ENCODE measurements at places on chromosomes 6 and 20.

DNA sequence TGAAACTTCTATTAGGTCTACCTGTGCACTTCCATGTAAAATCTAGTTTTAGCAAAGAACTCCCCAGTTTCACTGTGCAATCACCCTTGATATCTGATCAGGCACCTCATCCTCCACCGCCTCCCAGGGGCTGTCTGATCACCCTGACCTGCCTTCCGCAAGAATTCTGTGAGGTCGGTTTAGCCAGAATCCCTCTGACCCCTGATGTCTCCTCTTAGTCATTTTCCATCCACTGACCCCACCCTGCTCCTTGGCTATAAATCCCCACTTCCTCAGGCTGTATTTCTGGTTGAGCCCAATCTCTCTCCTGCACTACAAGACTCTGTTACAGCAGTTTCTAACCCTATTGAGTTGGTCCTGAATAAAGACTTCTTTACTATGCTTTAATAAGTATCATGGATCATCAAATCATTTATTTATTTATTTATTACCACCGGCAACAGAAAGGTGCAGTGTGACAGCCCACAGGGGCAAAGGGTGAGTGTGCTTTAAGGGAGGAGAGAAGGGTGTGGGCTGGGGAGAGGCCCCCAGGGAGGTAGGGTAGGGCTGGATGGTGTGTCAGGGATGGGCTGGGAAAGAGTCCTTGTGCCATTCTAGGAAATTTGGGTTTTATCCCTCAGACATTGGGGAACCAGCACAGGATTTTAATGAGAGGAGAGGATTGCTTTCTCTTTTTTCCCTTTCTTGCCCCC lies 11.2 kb upstream of the SERPINB6 start:
- DNase-seq: no peak

DNA sequence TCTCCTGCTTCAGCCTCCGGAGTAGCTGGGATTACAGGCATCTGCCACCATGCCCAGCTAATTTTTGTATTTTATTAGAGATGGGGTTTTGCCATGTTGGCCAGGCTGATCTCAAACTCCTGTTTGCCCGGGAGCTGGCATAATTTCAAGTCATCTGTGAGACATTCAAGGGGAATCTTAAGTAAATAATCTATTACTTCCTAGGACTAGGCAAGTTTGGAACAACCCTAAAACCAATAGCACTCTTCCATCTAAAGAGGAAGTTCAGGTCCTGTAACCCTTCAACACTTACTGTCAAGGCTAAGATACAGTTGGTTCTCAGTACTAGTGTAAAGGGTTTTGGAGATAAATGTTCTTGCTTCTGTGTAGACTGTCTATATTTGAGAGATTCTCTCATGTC lies 267.8 kb upstream of the IRAK1BP1 start:
- no peak for DNase-seq

- peak; percentile 69 for DNase-seq
Observed at GRCh38 chr6:31822036-31822821, 5.3 kb upstream of the HSPA1B start.

GRCh38 chr6:108497883-108498282 lies 62.8 kb upstream of the FOXO3 start:
- peak; percentile 5 for DNase-seq

DNA sequence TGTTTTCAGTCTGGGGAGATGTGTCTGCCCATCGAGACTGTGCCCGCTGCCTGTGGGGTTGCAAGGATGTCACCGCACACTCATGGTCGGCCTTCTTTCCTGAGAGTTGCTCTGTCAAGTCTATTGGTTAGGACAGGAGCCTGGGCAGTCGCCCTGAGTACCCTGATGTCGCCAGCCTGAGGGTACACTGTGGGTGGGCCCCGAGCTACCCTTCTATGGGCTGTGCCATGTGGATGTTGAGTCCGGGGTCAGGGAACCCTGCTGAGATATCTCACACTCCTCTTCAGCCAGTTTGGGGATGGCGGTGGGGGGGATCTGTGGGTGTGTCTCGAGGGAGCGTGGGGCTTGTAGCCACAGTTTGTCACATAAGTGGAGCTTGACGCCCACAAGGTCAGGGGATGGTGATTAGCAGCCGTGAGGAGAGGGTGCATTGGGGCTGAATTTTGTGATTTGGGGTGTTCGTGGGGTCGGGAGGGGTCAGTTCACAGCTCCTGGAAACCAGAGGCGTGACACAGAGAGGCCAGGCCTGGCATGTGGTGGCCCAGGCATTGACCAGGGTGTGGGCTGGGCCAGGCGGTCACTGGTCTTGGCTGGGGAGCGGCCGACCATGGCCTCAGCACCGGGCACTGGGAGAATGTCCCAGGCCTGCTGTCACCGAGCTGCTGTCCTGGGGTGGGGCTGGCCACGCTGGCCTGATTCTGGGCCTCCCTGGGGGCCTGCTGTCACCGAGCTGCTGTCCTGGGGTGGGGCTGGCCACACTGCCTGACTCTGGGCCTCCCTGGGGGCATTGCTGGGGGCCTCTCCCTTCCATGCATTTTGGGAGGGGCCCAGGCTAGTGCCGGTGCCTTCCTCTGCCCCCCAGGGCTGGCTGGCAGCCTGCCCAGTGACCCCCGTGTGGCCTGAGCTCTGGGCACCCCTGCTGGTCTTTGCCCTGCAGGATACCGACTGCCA lies 1.6 kb upstream of the NPBWR2 start:
- DNase-seq: no peak

DNA sequence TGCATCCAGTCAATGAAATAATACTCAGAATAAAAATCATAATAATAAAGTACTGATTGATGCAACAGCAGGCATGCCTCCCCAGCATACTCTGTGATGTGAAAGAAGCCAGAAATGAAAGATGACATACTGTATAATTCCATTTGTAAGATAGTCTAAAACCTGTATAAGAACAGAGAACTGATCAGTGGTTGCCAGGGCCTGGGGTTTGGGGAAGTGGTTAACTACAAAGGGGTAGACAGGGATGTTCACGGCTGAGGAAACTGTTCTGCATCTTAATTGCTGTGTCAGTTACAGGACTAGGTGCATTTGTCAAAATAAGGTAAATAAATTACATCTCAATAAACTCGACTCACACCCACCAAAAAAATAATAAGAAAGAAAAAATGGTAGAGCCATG lies 81.3 kb upstream of the BMP2 start:
- DNase-seq: no peak

DNA sequence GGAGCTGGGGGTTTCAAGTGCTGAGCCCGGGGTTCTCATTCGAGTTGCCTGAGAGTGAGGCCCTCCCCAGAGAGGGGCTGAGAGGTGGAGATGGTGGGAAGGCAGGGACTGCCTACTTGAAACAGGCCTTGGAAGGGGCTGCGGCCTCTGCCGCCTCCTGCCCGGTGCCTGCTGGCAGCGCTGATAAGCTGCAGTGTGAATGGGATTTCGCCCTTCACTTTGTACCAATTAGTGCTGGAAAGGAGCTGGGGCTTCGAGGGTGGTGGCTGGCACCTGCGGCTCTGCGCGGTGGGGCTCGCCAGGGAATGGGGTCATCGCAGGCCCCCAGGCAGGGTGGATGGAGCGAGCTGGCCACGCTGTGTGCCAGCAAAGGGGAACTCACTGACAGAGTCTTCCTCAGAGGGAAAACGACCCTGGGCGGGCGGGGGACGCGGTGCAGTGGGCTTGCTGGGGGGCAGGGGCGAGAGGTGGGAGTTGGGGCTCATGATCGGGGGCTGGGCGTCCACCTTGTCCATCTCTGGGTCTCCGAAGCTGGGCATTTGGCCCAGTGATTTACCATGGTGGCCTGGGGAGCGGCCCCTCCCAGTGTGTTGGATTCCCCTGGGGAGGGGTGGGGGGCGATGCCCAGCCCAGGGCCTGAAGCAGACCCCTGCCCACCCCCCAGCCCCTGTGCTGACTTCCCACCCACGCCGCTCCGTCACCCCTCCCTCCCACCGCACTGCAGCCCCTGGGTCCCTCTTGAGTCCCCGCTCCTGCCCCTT lies 22.9 kb downstream of the COL20A1 start:
- DNase-seq: no peak

GRCh38 chr6:163392533-163392932 lies 22.0 kb upstream of the QKI start:
- DNase-seq: no peak

DNA sequence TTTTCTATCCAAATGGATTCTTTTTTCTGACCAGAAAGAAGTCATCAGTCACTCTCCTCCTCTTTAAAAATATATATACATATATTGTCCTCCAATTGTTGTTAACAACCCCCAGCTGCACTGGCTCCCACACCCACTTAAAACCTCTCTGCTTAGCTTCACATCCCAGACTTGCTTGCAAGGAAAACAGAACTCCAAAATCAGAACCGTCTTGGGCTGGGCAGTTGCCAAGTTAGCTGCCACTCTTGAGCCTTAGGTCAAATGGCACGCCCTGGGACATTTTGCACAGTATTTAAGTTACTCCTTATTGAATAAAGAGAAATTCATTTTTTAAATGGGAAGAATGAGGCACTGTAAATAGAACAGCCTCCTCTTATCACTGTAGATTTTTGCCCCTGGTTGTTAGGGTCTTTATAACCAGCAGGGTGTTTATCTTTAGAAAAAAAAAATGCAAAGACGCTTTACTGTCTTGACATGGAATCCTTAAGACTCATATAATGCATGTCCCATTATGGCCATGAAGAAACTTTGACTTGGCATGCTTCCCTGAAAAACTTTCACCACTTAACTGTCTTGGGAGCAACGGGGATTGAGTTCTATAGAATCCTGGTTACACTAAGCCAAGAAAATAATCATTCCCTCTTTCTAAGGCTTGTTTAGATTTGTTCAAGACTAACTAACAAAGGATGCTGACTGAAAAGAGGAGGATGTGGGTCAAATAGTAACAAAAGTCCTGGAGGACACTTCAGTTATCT lies 204.5 kb downstream of the ISM1 start:
- DNase-seq: no peak

DNA sequence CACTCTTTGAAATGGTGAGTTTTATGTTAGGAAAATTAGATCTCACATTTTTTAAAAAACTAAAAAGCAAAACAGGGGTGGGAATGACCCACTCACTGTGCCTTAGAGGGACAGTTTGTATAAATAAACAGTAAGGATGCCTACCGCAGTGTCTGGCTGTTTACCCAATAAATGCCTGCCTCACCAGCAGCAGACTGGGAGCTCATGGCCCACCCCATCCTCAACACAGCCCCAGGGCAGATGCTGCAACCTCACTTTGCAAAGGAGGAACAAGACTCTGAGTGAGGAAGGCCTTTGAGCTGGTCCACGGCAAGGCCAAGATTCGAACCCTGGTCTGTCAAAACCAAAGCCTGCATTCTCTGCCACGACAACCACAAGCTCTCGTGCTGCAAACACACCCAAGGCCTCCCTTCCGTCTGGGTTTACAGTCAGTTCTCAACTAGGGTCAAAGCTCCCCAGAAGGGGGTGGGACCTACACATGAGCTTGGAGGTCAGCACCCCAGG lies 77.8 kb downstream of the BMP7 start:
- no peak for DNase-seq

- DNase-seq: no peak
Observed at GRCh38 chr20:60310560-60311349, 352.5 kb downstream of the CDH26 start.

DNA sequence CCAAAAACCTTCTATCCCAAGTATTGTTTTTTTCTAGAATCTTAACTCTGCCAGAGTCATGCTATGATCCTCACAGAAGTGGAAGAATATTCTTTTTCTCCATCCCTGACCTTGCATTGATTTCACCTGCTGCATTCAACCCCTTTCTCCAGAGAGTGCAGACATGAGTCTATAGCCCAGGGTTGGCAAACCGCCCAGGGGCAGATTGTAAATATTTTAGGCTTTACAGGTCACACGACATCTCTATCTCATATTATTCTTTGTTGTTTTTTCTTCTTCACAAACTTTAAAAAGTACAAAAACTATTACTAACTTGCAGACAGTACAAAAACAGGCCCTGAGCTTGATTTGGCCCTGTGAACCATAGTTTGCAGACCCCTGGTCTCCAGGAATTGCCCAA lies 112.1 kb upstream of the ASF1A start:
- DNase-seq: no peak

GRCh38 chr6:53930330-53930729 lies 135.5 kb downstream of the LRRC1 start:
- no peak for DNase-seq

Measured in activated CD4-positive, alpha-beta T cell treated with anti-CD3 and anti-CD28 coated beads, Interleukin-2, amount 50 U/mL, for 48 hours (primary cell).